Osteocyte (in vitro differentiated cells): ENCODE measurements at places on chromosomes 7 and 10. TPM values are rescaled to one million over a fixed set of nuclear protein-coding genes. Genes with fewer than 3 reads are reported as not detected.

The HOXA10 gene
- total RNA-seq = not detected in 2 replicates

The TMEM184A gene
- 0.27 and 0.29 TPM in 2 replicates for total RNA-seq

The VENTX gene
- not detected in 2 replicates for total RNA-seq

DNA sequence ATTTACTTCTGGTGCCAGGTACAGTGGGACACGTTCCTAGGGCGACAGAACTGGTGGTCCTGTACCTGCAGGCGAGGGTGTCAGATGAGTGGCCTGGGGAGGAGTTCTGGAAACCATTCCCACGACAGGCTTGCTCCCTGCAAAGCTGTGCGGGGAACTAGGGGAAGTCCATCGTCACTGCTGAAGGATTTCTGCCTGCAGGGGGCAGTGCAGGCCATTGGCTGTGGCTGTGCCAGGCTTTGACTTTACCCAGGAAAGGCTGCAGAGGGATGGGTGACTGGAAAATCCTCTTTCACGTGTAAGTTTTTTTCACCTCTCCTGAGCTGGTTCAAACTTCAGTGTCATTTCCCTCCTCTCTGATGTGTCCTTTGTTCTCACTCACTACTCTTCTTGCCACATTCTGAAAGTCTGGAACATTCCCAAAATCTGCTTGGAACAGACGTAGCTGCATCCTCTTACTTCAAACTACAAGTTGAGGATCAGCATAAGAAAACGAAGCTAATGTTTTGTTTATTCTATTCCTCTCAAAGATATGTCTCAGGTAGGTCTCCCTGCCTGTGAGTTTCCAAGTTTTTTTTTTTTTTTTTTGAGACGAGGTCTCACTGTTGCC, 126.5 kb downstream of the SH2D4B start:
- H3K27me3 ChIP-seq = no peaks in the 10 kb centered on the region
- peaks cover 6% of the 10 kb centered on the region for H3K4me1 ChIP-seq
- no peak overlapping the region for H3K4me3 ChIP-seq
- H3K36me3 ChIP-seq = no peaks in the 10 kb centered on the region
- no peak for DNase-seq

GRCh38 chr7:136116186-136116585, 139.0 kb upstream of the MTPN start:
- no peak overlapping the region for H3K27ac ChIP-seq
- DNase-seq = no peak
- no peaks in the 10 kb centered on the region for H3K4me1 ChIP-seq
- peaks cover 26% of the 10 kb centered on the region for H3K27me3 ChIP-seq
- H3K36me3 ChIP-seq = no peaks in the 10 kb centered on the region

- H3K4me3 ChIP-seq = no peak overlapping the region
- peaks cover 8% of the 10 kb centered on the region for H3K4me1 ChIP-seq
- H3K27me3 ChIP-seq = peaks cover 32% of the 10 kb centered on the region
- peak; percentile 56 for DNase-seq
Observed at GRCh38 chr10:127904311-127905000, 2.4 kb upstream of the PTPRE start.

GRCh38 chr10:14468023-14468441, 137.3 kb upstream of the FRMD4A start:
- H3K27ac ChIP-seq = no peak overlapping the region
- no peaks in the 10 kb centered on the region for H3K27me3 ChIP-seq
- H3K36me3 ChIP-seq = peaks cover 11% of the 10 kb centered on the region
- no peak for DNase-seq
- no peak overlapping the region for H3K4me3 ChIP-seq
- peaks cover 24% of the 10 kb centered on the region for H3K4me1 ChIP-seq

GRCh38 chr10:109820620-109821405, 102.5 kb downstream of the XPNPEP1 start:
- no peak for DNase-seq
- H3K27ac ChIP-seq = no peak overlapping the region
- no peaks in the 10 kb centered on the region for H3K4me1 ChIP-seq
- no peak overlapping the region for H3K4me3 ChIP-seq
- no peaks in the 10 kb centered on the region for H3K36me3 ChIP-seq

DNA sequence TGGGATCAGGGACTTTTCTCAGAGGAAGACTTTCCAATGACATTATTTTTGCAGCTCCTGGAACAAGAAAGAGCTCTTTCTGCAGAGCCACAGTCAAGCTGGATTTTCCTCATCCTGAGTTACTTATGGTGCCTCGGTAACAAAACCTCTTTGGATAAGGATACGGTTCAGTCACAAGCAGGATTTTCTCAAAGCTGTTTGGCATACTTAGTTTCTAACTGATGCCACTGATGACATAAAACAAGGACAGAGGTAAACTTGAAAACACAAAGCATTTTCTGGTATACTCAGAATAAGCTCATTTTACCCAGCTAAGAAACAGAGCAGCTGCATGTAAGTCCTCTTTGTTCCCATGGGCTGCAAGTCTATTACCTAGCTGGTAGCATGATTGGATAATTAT, 340.9 kb upstream of the MEOX2 start:
- H3K4me3 ChIP-seq = no peak overlapping the region
- peaks cover 43% of the 10 kb centered on the region for H3K4me1 ChIP-seq
- DNase-seq = no peak
- no peak overlapping the region for H3K27ac ChIP-seq

GRCh38 chr7:149471289-149471953, 10.6 kb upstream of the ZNF777 start:
- no peak overlapping the region for H3K27ac ChIP-seq
- DNase-seq = peak; percentile 62

- no peak overlapping the region for H3K27ac ChIP-seq
- H3K36me3 ChIP-seq = no peaks in the 10 kb centered on the region
- H3K4me1 ChIP-seq = peaks cover 3% of the 10 kb centered on the region
- no peaks in the 10 kb centered on the region for H3K27me3 ChIP-seq
- no peak overlapping the region for H3K4me3 ChIP-seq
- DNase-seq = no peak
Observed at GRCh38 chr7:14380881-14381280, 391.4 kb upstream of the ETV1 start.

DNA sequence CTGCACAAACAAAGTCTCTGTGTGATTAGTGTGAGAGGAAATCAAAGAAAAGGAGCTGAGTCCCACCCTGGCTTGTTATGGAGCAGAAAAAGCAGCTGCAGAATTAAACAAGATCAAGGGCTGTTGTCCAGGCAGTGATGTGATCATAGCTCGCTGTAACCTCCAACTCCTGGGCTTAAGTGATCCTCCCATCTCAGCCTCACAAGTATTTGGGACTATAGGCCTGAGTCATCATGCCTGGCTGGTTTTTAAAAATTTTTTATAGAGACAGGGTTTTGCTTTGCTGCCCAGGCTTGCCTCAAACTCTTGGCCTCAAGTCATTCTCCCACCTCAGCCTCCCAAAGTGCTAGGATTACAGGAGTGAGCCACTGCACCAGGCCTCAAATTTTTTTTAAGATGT, 88.9 kb downstream of the IPMK start:
- no peak overlapping the region for H3K27ac ChIP-seq
- no peak overlapping the region for H3K4me3 ChIP-seq
- H3K36me3 ChIP-seq = no peaks in the 10 kb centered on the region
- DNase-seq = no peak

GRCh38 chr10:101273741-101274140, 44.5 kb upstream of the LBX1 start:
- no peak overlapping the region for H3K27ac ChIP-seq
- H3K4me1 ChIP-seq = peaks cover 2% of the 10 kb centered on the region
- H3K36me3 ChIP-seq = no peaks in the 10 kb centered on the region
- DNase-seq = no peak

DNA sequence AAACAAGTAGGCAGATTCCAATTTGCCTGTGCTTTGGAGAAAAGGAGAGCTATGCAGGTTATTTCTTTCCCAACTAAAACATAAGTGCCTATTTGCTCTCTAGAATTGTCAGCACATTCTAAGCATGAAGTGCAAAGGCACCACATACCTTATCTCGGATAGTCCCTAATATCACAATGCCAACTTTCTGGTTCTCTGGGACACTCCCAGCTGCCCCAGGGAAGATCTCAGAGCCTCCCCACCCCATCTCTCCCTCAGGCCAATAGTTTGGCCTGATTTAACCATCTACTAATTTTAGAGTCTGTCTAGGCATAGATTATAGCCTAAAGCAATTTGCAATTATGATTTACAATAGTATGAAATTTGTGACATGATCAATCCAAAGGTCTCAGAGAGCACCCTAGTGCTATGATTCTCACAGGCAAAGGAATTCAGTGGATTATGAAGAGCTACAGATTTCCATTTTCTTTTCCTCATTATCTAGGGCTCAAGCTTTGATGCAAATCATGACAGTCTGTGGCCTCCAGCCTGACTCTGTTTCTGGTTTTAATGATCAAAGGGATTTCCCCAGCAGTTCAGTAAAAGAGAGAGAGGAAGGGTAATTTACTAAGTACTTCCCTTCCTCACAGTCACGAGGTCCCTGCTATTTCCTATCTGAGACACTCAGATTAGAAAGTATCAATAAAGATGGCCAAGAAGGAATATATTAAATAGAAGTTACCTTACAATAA, 29.0 kb upstream of the IL6 start:
- no peaks in the 10 kb centered on the region for H3K36me3 ChIP-seq
- no peak for DNase-seq
- H3K27me3 ChIP-seq = no peaks in the 10 kb centered on the region
- H3K4me3 ChIP-seq = no peak overlapping the region

- H3K4me1 ChIP-seq = peaks cover 47% of the 10 kb centered on the region
- peak overlapping the region; percentile 93 for H3K27ac ChIP-seq
- no peak for DNase-seq
- H3K4me3 ChIP-seq = no peak overlapping the region
Observed at GRCh38 chr10:62584731-62585130, 210.6 kb downstream of the ZNF365 start.

- no peak for DNase-seq
- peaks cover 3% of the 10 kb centered on the region for H3K27me3 ChIP-seq
- H3K4me3 ChIP-seq = no peak overlapping the region
- H3K27ac ChIP-seq = no peak overlapping the region
Observed at GRCh38 chr10:128035557-128035973, 90.7 kb downstream of the MKI67 start.

- DNase-seq = peak; percentile 88
- H3K27me3 ChIP-seq = no peaks in the 10 kb centered on the region
- peak within 1 kb of the TSS; percentile 88 for H3K4me3 ChIP-seq
- H3K36me3 ChIP-seq = peaks cover 22% of the 10 kb centered on the region
Observed at GRCh38 chr10:63520500-63521415, at the start of gene REEP3. Gene REEP3, plus strand, starts transcription at chr10:63521401. Its CDS starts 145 bp downstream, at chr10:63521546.

- peaks cover 6% of the 10 kb centered on the region for H3K27me3 ChIP-seq
- H3K36me3 ChIP-seq = no peaks in the 10 kb centered on the region
- H3K4me3 ChIP-seq = no peak overlapping the region
- peaks cover 9% of the 10 kb centered on the region for H3K4me1 ChIP-seq
Observed at GRCh38 chr10:86942441-86943315, 14.7 kb downstream of the MMRN2 start.

- H3K27me3 ChIP-seq = peaks cover 16% of the 10 kb centered on the region
- H3K27ac ChIP-seq = peak overlapping the region; percentile 65
- no peaks in the 10 kb centered on the region for H3K36me3 ChIP-seq
- H3K4me1 ChIP-seq = peaks cover 32% of the 10 kb centered on the region
Observed at GRCh38 chr10:95391581-95392216, 100.9 kb upstream of the PDLIM1 start.

DNA sequence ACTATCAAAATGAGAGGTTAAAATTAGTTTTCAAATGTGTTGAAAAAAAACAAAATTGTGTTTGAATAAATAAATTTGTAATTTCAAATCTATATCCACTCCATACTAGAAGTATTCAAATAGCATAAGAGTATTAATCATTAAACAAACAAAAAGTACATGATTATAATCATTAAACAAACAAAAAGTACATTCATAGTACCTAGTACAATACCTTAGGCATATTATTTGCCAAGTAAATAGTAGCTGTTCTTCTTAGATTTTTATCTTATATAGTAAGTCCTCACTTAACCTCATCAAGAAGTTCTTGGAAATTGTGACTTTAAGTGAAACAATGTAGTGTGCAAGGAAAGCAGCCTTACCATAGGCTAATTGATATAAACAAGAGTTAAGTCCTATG, 349.3 kb upstream of the VWC2 start:
- no peaks in the 10 kb centered on the region for H3K36me3 ChIP-seq
- no peak overlapping the region for H3K4me3 ChIP-seq
- H3K27me3 ChIP-seq = no peaks in the 10 kb centered on the region
- no peak overlapping the region for H3K27ac ChIP-seq

GRCh38 chr10:129581827-129582411, 114.9 kb downstream of the MGMT start:
- DNase-seq = peak; percentile 78
- no peak overlapping the region for H3K27ac ChIP-seq
- no peak overlapping the region for H3K4me3 ChIP-seq
- no peaks in the 10 kb centered on the region for H3K27me3 ChIP-seq
- peaks cover 2% of the 10 kb centered on the region for H3K36me3 ChIP-seq
- H3K4me1 ChIP-seq = no peaks in the 10 kb centered on the region

DNA sequence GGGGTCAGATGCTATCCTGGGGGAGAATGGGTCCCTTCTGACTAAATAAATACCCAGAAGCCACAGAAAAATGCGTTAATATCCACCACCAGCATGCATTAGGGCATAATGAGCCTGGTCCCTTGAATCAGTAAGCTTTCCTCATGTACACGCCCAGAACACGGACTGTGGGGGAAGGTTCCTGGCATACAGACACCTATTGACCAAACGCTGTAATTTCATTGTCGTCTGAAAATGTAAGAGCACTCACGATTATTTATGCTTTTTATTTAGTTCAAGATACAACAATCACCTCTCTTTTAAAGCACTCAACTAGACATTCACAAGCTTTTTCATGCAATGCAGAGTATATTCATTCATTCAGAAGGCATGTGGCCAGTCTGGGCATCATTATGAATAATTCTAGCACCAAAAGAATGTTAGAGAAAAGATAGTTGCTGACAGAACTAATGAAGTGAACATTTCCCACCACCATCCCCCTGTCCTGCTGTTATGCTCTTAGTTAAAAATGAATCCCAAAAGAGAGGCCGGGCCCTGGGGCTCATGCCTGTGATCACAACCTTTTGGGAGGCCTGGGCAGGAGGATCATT, 101.0 kb downstream of the SVIL start:
- peak overlapping the region; percentile 85 for H3K27ac ChIP-seq
- peak; percentile 27 for DNase-seq

GRCh38 chr7:96636979-96637378, 72.7 kb downstream of the SEM1 start:
- no peaks in the 10 kb centered on the region for H3K36me3 ChIP-seq
- H3K4me3 ChIP-seq = no peak overlapping the region
- DNase-seq = no peak
- no peak overlapping the region for H3K27ac ChIP-seq
- no peaks in the 10 kb centered on the region for H3K4me1 ChIP-seq
- H3K27me3 ChIP-seq = no peaks in the 10 kb centered on the region

DNA sequence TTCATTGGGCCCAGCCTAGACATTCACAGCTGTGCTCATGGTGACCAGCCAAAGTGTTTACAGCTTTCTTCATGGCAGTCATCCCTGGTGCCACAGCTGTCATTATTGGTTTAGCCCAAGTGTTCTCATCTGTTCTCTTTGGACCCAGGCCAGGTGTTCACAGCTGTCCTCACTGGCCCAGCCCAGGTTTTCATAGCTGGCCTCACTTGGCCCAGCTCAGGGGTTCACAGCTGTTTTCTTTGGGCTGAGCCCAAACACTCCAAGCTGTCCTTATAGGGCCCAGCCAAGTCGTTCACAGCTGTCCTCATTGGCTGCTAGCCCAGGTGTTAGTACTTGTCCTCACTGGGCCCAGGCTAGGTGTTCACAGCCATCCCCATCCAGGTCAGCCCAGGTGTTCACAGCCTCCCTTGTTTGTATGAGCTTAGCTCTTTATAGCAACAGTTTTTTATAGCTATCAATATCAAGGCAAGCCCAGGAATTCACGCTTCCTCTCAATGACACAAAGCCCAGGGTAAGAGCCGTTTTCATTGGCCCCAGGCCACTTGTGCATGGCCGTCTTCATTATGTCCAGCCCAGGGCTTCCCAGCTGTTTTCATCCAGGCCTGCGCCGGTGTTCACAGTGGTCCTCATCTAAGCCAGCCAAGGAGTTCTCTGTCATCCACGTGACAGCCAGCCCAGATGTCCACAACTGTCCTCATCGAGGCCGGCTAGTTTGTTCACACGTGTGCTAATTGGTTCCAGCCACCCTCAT, 11.6 kb downstream of the FRG2B start:
- H3K36me3 ChIP-seq = no peaks in the 10 kb centered on the region
- no peak overlapping the region for H3K27ac ChIP-seq
- no peak overlapping the region for H3K4me3 ChIP-seq
- H3K27me3 ChIP-seq = peaks cover 2% of the 10 kb centered on the region
